ENCODE measurements at places on chromosomes 7 and 10.

GRCh38 chr7:36115448-36116321 lies 37.4 kb upstream of the EEPD1 start:
- DNase-seq = peak; percentile 85

DNA sequence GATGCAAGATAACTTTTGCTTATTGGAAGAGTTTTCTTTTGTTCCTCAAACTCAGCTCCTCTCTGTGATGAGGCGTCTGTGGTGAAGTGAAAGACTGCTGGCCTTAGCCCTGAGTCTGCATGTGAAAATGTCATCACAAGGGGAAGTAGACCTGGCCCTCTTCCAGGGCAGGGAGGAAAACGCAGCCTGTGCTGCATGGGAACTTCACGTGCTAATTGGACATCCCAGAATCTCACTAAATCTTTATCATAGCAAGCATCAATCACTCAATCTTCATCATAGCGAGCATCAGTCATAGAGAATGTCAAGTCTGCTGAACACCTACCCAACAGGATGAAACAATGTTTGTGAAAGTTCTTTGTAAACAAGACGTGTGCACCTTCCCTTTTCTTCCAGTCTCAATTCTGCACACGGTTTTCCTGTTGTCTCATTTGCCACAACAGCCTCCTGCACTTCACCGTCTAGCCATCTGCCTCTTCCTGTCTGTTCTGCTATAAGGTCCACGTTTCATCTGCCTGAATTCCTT lies 314.6 kb downstream of the FRMD4A start:
- DNase-seq = no peak

DNA sequence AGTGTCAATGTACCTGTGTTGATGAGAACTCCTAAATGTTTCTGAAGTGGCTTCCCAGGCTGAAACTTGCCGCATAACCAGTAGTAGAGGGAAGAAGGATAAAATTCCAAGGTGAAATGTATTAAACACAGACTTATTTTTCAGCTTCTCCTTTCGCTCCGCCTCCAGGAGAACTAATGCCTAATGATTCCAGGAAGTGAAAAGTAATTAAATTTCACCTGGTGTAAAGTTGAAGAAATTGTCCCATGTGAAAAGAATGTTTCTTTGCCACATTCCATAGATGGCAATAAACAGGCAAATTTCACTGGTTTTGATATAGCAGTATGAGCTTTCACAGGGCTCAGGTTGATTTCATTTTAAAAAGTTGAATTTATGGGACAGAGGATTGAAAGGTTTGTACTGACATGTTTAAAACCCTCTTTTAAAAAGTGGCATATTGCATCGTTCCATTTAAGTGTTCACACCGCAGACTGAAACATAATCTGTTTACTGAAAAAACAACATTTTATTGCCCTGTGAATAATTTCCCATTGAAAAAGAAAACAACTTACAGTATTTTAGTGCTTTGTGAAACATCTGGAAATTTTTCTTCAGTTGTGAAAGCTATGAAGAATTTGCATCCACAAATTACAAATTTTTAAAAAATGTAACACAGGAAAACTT lies 453.4 kb upstream of the NFE2L3 start:
- no peak for DNase-seq

DNA sequence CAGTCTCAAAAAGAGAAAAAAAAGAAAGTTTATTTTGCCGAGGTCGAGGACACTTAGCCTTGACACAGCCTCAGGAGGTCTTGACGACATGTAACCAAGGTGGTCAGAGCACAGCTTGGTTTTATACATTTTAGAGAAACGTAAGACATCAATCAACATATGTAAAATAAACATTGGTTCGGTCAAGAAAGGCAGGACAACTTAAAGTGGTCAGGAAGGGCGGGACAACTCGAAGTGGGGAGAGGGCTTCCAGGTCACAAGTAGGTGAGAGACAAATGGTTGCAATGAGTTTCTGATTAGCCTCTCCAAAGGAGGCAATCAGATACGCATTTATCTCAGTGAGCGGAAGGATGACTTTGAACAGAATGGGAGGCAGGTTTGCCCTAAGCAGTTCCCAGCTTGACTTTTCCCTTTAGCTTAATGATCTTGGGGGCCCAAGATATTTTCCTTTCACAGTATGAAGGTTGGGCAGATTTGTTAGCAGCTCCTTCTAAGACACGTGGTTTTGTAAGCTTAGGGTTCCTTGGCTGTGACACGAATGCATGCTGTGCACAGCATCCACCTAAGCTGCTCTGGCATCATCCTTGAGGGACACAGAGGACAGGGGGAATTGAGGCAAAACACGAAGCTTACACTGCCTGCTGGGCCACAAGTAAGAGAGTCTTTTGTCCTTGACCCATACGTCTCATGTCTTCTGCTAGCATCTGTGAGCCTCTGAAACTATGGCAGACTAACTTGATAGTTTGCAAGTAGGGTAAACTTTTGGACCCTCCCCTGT lies 3.3 kb upstream of the VDAC2 start:
- DNase-seq = no peak

- DNase-seq = no peak
Measured at GRCh38 chr10:121099592-121099991, 248.4 kb downstream of the WDR11 start.

DNA sequence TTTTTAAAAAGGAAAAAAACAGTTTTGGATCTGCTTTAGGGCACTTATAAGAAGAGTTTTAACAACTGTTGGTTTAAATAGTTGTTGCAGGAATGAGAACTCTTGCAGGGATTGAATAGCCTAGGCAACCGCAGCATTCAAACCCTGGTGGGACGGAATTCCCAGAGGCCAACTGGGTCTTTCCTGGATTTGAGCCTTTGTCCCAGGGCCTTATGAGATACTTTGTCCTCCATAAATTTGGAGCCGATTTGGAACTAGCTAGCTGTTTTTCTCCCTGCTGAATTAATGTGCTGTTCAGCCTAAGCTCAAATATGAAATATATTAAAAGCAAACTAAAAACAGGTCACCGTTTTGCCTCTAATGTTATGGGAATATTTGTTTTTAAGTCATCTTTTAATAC lies 109.6 kb downstream of the LRMDA start:
- DNase-seq = no peak

GRCh38 chr7:43915907-43916306 lies 9.5 kb upstream of the URGCP start:
- no peak for DNase-seq

DNA sequence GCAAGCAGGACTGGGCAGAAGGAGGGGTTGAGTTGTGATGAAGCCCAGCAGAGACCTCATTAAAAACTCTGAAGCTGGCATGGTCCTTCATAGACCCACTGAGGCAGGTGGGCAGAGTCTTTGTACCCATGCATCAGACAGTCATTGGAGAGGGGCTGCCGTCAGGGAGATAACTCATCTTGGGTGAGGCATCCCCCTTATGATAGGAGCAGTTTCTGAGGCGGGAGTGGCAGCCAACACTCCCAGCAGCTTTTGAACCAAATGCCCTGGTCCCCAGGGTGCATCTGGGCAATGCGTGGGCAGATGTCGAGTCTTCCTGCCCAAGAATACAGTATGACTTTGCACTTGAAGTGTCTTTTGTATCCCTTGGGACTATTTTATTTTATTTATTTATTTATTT lies 68.1 kb downstream of the HTR5A start:
- no peak for DNase-seq

Measured in NCI-H1694 (cell line).